ENCODE measurements at places on chromosomes 12 and 14.

DNA sequence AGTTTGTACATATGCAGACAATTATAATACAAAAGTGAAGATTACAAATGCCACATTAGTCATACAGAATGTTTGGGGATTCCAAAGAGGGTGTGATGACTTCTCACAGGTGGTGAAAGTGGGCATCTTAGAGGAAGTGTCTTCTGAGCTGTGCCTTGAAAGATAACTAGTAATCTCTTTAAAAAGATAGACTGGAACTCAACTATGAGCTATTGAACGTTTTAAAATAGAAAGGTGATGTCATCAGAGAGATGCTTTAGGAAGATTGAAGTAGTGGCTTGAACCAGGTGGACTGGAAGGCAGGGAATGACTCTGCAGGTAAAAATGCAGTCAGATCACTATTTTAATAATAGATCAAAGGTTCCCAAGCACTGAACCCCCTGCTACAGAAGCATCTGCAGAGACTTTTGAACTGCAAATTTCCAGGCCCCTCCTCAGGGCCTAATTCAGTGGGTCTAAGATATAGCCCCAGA lies 50.3 kb downstream of the SYT1 start:
- DNase-seq, result no peak

DNA sequence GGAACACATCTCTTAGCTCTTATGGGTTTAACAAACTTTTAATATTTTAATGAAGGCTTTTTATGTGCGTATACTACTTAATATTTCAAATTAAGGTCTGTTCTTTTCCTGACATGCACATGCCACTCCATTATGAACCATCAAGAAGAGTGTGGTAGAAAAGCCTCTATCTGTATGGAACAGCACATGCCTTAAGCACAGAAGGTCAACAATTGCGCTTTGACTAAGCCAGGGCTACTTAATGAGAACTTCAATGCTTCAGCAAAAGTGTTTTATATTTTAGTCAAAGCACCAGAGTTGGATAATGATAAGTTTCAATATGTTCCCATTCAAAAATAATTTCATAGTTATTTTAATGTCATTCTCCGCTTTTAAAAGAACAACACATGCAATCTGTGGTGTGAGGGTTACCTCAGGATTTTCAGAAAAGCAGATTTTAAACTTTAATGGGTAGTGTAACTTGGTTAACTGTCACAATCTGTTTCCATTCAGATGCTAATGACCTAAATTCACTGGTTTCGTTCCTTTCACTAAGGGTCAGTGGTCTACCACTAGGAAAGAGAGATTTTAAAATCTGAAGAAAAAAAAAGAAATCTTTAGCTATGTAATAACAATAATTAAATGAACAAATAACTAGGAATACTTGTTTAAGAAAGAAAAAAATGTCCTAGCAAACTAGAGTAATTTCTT lies 193.4 kb upstream of the NOVA1 start:
- no peak for DNase-seq

DNA sequence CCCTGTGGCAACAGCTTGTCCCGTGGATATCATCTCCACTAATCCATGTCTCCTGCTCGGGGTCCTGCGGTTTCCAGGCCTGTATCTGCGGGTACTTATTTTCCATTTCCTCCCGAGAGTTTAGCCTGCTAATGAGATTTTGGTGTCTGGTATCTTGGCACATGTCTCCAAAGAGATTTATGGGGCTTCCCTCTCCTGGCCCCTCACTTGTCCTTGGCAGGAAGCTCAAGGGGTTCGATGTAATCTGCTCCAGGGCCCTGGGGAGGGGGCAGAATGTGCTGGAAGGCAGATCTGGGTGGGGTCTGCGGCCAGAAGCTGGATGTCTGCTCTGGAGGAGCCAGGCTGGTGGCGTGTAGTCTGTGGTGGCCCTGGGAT lies 85.7 kb downstream of the KIF26A start:
- no peak for DNase-seq

- DNase-seq, result no peak
Measured at GRCh38 chr12:52256584-52256935, 17.9 kb upstream of the KRT86 start.

GRCh38 chr14:98926801-98927200 lies 345.2 kb downstream of the BCL11B start:
- DNase-seq, result no peak

DNA sequence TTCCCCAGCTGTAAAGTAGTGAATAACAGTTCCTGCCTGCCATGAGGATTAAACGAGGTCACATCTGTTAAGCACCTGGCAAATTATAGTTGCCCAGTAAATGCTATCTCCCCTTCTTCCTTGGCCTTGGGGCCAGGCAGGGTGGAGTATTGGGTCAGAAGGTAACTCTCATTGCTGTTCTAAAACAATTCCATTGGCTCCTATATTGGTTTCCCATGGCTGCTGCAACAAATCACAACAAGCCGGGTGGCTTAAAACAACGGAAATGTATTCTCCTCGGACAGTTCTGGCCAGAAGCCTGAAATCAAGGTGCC lies 31.9 kb downstream of the MMAB start:
- no peak for DNase-seq

DNA sequence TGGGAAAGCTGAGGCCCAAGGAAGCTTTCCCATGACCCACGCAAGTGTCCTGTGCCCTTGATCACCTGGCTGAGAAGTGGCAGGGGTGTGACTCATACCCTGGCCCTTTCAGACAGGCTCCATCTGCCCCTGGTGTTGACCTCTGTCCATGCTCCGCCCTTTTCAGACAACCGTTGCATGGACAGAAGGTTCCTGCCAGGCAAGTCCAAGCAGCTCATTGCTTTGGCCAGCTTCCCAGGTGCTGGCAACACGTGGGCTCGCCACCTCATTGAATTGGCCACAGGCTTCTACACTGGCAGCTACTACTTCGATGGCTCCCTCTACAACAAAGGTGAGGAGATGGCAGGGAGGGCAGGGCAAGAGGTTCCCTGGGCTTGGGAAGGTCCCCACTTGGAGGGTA lies 103.5 kb downstream of the WSCD2 start:
- DNase-seq, result no peak

- no peak for DNase-seq
Measured at GRCh38 chr12:93381161-93381975, 3.6 kb downstream of the NUDT4 start.

DNA sequence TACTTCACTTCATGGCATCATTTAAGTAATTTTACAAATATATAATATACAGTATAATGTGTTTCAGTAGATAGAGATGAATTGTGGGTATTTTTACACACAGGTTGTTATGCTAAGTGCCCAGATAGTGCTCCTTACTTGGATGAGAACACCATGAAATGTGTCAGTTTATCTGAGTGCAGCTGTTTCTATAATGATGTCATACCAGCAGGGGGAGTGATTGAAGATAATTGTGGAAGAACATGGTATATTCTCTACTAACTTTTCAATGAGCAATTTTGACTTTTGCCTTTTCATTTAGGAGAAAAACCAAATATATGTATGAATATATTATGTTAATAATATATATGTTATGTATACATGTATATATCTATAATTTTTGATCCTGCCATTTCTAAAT lies 221.6 kb downstream of the LRRK2 start:
- no peak for DNase-seq

DNA sequence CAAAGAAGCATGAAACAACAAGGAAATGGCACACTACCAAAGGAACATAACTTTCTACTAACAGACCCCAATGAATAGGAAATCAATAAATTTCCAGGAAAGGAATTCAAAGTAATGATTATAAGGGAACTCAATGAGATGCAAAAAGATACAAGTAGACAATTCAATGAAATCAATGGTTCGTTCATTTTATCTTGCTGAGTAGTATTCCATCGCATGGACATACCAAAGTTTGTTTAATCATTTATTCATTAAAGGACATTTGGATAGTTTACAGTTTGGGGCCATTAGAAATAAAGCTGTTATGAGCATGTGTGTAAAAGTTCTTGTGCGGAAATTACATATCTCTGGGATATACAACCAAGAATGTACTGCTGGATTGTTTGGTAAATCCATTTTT lies 35.0 kb upstream of the LYZ start:
- DNase-seq, result no peak

DNA sequence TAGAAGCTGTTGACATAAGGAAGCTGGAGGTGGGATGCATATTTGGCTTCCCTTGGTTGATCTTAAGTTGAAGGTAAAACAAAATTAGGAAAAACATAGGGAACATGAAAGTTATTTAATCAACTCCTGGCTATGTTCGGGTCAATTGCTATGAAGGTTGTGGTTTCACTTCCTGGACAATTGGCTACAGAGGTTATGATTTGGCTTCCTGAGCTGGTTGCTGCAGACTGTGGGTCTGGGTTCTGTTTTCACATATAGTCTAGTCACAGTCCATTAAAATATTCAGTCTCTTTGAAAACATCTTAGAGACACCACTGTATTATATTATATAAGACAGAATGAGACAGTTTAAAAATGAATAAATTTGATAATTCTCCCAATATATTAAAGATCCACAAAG lies 895.2 kb upstream of the USP15 start:
- DNase-seq, result no peak

DNA sequence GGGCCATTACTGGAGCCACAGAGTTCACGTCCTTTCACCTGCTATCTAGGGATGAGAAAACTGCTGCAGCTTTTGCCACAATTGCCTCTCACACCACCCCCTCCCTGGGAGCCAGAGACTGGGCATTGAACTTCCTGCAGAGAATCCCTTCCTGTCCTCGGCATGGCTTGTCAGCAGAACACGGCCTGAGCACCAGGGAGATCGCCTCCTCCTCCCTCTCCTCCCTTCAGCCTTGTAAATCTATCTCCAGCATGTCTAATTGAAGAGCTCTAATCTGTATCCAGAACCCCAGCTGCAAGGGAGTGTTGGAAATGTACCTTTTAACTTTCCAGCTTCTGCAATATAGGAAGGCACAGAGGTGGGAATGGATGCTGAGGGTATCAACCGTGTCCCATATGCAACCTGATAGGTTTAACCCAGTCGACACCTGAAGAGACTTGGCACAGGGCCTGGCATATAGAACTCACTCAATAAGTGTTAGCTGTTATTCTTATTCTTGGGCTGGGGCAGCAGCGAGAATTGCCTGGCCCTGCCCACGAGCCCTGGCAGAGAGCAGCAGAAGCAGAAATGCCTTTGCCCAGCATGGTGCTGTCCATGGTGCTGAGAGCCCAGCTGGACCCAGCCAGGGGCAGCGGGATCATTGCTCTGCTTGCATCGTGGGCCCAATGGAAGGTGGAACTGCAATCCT lies 26.8 kb downstream of the TMEM63C start:
- no peak for DNase-seq

GRCh38 chr12:9883175-9883574 lies 1.9 kb downstream of the KLRF2 start:
- no peak for DNase-seq

DNA sequence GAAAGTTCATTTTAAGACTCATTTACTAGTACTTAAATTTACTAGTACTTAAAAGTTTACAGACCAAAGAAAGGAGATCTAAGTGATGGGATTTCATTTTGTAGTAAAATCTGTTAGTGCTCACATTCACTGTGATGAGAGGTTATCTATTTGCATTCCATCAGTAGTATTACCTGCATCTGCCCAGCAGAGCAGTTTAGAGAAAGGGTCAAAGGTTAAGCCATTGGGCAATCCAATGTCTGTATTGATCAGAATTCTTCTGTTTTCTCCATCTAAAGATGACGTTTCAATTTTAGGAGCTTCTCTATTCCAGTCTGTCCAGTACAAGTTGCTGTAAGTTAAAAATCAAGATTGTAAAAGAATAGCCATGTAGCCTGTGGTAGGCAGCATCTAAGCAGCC lies 18.3 kb downstream of the RTRAF start:
- DNase-seq, result no peak

DNA sequence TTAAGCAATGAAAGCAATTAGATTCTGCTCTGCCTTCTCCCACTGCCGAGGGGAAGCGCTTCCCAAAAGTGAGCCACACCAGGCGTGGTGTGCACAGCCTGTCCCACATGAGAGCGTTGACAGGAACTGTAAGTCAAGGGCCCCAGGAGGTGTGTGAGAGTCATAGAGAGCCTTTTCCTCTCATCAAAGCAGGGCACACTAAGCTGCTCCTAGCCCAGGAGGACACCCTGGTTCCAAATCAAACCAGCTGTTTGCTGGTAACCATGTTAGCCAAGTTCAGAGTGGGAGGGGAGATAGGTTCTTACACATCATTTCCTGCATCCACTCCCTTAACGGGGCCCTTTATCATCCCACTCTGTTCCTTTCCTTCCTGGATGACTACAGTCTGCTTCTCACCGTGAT lies 98.3 kb downstream of the SPTSSA start:
- no peak for DNase-seq

GRCh38 chr12:40216516-40217288 lies 8.1 kb upstream of the LRRK2 start:
- DNase-seq, result no peak

GRCh38 chr14:100900837-100901390 lies 2.6 kb downstream of the RTL1 start:
- no peak for DNase-seq

- DNase-seq, result no peak
Measured at GRCh38 chr12:94754653-94755052, 104.3 kb upstream of the TMCC3 start.

Data from activated naive CD4-positive, alpha-beta T cell (primary cell).